ENCODE measurements at places on chromosomes 1 and 21.

- no peak for DNase-seq
These were observed 95.0 kb upstream of the COL6A1 start for GRCh38 chr21:45886610-45887026.

- no peak for DNase-seq
These were observed 18.3 kb downstream of the INTS3 start for GRCh38 chr1:153746174-153746573.

- DNase-seq, result peak; percentile 30
These were observed 52.4 kb downstream of the SLC37A1 start for GRCh38 chr21:42565886-42566523.

- DNase-seq, result no peak
These were observed 78.6 kb downstream of the IVNS1ABP start for GRCh38 chr1:185238447-185238846.

DNA sequence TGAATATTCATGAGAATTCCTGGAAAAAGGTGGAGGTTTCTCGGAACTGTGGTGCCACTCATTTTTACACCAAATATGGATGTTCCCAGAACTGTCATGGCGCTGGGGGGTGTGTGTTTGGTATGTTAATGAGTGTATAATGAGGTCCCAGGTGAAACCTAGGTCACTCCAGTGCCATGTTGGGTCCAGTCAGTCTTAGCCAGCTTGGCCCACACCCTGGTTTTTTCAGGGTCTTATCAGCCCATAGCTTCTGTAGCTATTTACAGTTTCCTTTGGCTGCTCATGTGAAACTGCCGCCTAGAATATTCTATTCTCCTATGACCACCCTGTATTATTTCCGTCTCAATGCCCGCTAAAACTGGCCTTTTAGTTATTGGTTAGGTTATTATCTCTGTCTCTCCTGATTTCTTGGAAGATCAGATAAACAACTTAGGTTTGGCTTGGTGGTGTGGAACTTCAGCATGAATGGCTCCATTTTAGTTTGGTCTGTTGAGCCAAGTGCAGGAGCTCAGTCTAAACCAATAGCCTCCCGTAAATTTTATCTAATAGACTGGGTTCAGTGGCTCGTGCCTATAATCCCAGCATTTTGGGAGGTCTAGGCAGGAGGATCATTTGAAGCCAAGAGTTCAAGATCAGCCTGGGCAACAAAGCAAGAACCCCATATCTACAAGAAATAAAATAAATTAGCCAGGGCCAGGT is 42.1 kb upstream of the EDARADD start:
- no peak for DNase-seq

GRCh38 chr1:198636391-198636790 is 2.4 kb upstream of the PTPRC start:
- no peak for DNase-seq

DNA sequence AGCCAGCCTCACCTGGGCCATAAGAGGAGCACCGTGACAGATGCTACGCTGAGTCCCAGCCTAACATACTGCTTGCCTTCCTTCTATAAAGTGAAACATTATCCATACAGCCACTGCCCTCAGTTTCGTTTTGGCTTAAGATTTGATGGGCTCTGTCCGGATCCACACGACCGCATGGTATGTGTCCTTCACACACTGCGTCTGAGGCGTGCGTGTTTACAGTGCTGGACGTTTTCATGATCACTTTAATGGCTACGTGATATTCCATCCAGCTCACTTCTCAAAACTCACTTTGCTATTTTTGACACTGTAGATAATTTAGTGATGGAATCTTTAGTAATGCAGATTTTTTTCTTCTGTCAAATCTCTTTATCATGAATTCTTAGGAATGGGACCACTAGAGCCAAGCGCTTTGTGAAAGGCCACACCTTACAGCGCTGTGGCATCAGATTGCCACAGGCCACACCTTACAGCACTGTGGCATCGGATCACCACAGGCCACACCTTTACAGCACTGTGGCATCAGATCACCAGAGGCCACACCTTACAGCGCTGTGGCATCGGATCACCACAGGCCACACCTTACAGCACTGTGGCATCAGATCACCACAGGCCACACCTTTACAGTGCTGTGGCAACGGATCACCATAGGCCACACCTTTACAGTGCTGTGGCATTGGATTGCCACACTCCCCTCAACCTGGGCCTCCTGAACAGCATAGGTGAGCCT is 47.1 kb downstream of the PRDM15 start:
- DNase-seq, result no peak

DNA sequence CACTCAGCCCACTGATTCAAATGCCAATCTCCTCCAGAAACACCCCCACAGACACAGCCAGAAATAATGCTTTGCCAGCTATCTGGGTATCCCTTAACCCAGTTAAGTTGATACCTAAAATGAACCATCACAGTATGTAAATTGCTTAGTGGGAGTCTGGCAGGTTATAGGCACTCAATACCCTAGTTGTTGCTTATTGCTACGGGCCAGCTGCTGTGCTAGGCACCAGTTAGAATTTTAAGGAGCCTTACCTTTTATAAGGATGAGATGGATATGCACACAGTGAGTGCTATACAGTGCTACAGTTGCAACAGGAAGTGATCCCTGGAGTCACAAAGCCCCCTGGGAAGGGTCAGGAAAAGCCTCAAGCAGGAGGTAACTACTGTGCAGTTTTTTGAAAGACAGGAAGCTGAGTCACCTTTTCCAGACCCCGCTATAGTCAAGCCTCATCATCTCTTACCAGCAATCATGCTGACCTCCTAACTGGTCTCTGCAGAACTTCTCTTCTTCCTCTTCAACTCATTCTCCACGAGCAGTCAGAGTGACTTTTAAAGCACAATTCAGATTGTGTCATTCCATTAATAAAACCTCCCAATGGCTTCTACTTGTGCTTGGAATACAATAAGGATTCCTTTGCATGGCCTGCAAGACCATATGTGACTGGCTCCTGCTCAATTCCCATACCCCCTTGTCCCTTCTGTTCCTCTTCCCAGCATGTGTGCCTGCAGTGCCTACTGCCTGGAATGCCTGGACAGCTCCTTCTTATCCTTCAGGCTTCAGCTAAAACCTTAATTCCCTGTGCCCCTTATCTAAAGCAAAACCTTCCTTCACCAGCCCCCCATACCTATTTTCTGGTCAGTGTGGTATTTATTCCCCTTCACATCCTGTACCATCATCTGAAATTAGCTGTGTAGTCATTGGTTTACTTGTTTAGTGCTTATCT is 10.4 kb upstream of the TLR5 start:
- no peak for DNase-seq

DNA sequence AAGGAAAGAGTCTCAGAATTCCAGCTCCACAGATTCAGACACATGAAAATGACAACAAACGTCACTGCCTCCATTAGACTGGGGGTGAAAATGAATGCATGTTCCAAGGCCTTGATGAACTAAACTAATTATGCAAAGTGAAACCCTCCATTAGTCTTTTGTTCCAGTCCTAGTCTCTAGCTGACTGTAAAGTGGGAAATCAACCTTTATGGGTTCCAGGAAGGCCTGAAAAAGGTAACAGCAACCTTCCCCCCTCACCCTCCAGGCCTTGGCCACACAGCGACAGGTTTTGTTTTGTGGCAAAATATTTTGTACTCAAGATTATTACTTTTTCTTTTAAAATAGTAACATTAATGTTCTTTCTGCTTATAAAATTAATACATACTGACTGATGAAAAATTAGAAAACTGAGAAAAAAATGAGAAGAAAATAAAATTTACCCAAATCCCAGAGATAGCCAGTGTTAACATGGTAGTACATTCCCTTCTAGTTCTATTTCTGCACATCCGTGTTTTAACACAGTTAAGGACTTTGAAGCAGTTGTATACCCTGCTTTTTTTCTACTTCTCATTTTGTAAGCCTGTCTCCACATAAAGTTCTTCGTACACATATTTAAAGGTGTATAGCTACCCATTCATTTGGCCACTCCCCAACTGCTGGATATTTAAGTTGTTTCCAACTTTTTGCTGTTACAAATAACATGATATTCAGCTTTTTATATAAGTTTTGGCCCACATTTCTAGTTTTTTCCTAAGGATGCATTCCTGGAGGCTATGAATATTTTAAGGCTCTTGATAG is 60.9 kb downstream of the CD2 start:
- no peak for DNase-seq

DNA sequence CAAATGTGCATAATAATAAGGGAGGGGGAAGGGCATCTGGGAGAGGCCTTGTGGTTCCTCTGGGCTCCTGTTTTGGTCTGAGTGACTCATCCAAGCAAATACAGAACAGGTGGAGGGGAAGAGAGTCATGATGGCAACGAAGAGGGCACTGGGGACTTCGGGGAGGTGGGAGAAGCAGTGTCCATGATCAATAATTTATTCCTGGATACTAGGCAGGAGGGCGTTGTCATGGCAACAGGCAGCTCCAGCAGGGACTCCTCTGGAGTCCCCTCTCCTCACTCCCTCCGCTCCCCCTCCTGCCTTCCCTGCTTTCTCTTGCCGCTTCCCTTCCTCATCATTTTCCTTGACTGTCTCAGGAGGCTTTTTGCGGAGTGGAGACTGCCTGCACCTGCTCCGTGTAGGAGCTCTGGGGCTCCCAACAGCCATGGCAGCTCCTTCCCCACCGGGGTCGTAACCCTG is 12.3 kb upstream of the NFASC start:
- no peak for DNase-seq

DNA sequence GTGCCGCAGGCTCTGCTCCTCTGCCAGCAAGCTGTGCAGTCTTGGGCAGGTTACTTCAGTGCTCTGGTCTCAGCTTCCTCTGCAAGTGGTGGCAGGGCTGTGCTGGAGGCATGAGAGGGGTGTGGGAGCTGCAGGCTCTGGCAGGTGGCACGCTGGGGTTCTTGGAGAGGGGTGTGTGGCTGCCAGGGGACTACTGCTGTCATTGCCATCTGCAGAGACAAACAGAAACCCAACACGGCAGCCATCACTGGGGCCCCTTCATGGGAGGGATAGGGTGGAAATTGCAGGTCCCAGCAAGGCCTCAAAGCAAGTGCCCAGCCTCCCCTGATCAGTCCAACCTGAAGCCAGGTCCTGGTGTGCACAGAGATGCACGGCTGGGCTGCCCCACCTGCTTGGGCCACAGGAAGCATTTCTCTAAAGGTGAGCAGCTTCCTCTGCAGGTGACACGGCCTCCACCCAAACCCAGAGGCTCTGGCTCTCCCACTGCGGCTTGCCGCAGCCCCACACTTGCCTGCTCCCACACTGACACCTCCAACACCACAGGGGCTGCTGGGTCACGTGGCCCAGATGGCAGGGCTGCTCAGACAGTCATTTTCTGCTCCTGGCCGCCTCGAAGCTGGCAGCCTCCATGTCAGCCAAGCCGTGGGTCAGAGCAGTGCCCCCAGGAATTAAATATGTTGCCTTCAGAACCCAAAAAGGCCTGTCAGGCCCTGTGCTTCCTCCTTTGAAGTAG is 4.1 kb upstream of the COL6A2 start:
- DNase-seq, result no peak

DNA sequence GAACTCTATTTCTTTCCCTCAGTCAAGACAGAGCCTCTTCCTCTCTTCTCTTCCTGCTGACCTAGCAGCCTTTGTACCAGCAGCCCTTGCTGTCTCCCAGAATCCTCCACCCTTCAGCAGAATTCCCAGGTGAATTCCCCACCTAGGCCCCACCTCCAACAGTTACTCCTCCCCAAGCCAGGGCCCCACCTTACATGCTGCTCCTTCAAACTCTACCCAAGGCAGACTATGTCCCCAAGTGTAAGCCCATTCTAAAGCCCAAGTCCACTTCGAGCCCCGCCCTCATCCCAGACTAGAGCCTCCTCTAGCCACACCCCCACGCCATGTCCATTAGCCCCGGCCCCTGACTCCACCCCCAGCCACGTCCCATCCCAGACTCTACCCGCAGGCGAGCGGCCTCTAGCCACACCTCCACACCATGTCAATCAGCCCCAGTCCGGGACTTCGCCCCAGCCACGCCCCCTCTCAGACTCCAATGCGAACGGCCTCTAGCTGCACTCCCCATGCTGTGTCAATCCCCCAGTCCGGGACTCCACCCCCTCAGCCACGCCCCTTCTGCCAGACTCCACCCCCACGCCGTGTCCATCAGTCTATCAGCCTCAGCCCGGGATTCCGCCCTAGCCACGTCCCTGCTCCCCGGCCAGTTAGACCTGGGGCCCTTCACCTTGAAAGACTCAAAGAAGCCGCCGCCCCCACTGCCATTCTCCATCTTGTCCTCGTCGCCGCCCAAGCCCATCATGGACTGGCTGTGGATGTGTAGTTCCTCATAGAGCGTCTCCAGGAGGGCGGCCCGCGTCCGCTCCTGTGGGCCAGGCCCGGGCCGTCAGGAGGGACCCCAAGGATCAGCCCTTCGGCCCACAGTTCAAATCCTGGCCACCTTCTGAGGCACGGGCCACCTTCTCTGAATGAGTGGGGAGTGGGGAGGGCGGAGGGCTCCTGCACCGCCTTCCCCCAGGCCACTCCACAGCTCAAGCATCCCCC is 61.3 kb downstream of the RAP1GAP start:
- DNase-seq, result peak; percentile 80

GRCh38 chr21:25908495-25908894 is 173.7 kb downstream of the GABPA start:
- DNase-seq, result no peak

DNA sequence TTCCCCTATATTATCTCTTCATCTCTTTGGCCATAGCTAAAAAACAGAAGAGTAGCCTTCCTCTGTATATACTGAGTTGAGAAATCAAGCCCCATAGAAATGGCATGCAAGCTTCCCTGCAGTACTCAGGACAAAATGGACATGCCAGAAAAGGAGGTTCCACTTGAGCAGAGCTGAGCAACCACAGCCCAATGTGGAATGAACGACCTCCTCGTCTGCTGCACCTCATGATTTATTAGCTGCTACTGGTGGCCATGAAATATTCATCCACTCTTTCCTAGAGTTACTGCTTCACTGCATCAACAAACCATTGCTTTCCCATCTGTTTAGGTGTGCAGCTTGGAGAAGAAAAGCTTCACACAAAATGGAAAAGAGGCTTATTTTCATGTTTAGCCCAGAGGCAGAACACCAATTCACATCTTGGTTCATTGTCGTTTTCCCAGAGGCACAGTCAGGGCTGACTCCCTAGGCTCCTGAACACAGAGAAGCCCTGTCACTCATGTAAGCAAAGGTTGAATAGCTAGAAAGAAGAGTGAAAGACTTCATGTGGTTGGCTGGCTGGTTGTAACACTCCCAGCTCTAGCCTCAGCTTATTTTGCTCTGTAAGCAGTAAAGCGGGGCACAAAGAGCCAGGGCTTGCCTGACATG is 148.0 kb downstream of the TSEN15 start:
- DNase-seq, result no peak

- no peak for DNase-seq
These were observed 78.6 kb downstream of the JAK1 start for GRCh38 chr1:64887689-64888217.

- no peak for DNase-seq
These were observed 122.6 kb downstream of the NTNG1 start for GRCh38 chr1:107263291-107263915.

DNA sequence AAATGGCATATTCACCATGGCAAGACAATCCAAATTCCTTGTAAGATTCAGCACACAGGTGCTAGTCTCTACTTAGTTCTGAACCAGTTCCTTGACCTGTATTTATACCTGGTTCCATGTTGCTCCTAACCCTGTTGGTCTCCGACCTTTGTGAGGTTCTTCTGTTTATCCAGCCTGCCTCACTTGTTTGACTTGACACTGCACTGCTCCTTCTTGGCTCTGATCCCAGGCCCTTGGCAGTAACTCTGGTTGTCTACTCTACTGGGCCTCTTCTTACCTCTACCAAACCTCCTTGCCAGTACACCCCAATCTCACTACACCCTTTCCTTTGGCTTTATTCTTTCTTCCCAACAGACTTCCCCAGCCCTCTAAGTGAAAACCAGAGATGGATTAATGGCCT is 419.4 kb upstream of the USP24 start:
- DNase-seq, result no peak

Measured in right forelimb (tissue), 1 donor.